Fibroblast of skin of right biceps (primary cell): ENCODE measurements at places on chromosomes 12 and 14.

DNA sequence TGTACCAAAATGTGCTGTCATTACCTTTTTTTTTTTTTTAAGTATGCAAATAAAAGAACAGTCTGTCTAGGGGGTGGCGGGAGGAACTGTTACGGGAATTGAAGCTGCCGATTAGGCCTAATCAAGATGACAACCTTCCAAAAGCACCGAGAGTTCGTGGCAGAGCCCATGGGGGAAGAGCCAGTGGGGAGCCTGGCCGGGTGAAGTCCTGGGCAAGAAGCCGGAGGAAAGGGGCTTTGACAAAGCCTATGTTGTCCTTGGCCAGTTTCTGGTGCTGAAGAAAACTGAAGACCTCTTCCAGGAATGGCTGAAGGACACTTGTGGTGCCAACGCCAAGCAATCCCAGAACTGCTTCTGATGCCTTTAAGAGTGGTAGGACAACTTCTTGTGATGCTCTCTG, 42.6 kb downstream of the ACTN1 start:
- no peak for DNase-seq

DNA sequence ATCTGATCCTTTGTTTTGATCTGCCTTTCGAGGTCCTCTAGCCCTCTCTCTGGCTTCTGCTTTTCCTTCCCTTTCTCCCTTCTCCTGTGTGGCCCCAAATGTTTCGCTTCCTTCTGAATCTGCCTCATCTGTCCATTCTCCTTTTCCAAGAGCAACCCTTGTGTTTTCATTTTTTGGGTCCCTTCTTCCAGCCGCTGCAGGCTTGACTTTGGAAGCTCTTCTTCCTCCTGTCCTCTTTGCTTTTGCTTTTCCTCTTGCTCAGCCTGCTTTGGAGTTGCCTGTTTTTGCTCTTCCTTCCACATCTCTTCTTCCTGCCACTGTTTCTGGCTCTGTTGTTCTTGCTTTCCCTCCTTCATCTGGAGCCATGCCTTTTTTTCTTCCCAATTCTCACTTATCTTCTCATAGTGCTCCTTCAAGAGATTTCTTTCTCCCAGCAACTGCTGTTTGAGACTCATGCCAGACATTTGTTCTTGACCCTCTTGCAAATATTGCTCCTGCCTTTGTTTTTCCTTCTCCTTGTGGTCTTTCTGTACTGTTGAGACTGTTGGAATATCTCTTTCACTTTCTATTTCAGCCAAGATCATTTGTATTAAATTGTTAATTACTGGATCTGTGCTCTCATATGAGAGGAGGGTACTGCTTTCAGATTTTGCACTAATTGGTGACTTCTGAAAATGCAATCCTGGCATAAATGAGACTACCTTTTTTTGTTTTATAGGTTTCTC, 42.4 kb downstream of the FAM186A start:
- DNase-seq = no peak

- no peak for DNase-seq
These were observed 71.5 kb downstream of the PRMT8 start for GRCh38 chr12:3562484-3562883.

- no peak for DNase-seq
These were observed 64.3 kb downstream of the APOBEC1 start for GRCh38 chr12:7601406-7601805.

DNA sequence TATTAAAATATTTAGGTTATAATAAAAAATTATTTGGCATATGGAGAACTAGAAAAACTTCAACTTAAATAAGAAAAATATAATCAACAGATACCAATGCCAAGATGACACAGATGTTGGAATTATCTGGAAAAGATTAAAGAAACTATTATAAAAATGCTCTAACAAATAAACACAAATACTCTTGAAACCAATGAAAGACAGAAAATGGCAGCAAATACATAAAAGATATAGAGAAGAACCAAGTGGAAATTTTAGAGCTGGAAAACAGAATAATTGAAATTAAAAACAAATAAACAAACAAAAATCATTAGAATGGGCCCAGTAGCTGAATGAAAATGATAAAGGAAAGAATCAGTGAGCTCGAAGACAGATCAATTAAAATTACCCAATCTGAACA, 5.1 kb upstream of the NELL2 start:
- DNase-seq = no peak

DNA sequence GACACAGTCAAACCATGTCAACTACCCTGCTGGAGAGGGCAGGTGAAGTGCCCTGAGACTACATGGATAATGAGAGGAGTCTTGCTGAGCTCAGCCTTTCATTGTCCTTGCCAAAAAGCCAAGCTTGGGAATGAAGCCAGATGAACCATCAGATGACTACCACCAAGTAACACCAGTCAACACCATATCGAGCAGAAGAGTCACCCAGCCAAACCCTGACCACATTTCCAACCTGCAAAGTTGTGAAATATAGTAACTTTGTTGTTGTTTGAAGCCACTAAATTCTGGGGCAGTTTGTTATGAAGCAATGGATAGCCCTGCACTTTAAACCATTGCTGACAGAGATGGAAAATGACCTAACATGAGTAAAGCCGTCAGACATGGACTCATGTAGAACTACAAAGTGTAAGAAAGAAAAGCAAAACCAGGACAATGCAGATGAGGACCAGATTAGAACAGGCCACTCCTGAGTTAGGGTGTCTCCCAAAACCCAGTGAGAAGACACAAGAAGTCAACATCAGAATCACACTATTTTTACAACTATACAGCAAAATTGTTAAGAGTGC, 12.5 kb upstream of the CRADD start:
- peak; percentile 53 for DNase-seq

DNA sequence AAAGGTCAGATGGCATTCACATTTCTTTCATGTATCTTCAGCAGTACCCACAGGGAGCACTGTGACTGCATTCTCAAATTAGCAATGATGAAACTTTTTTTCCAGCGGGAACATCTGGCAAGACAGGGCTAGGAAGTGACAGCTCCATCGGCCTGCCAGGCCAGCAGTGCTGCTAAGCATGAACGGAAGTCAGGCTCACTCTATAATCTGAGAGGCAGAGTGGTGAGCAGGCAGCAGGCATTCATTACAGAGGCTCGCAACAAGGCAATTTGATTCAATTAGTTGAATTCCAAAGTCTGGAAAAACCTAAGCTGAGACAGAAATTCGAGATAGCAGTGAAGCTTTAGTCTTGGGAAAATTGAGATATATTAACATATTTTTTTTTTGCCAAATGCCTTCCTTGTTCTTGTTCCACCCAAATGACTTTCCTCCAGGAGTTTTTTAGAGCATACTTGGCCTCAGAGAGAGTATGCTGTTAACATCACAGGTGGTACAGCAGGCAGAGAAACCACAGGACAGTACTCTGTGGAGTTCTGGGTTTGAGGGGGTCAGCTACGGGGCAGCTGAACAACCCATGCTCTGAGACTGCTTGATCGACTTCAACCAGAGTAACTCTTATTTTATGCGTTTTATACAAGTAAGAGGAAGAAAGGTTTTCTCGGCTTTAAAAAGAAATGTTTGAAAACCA, 414.9 kb downstream of the APAF1 start:
- DNase-seq = peak; percentile 80
